ENCODE measurements at places on chromosomes 5 and 9. TPM values are rescaled to one million over a fixed set of nuclear protein-coding genes. Genes with fewer than 3 reads are reported as not detected.

The SAXO1 gene
- total RNA-seq = 0.19 TPM

The PKD2L2 gene
- total RNA-seq = not detected

The PRLR gene
- total RNA-seq = not detected

The NDUFS6 gene
- 17.5 TPM for total RNA-seq

The GRM6 gene
- not detected for total RNA-seq

The HTR1A gene
- not detected for total RNA-seq

The PRDM9 gene
- not detected for total RNA-seq

The PDE6A gene
- total RNA-seq = not detected

The KCNV2 gene
- total RNA-seq = not detected

DNA sequence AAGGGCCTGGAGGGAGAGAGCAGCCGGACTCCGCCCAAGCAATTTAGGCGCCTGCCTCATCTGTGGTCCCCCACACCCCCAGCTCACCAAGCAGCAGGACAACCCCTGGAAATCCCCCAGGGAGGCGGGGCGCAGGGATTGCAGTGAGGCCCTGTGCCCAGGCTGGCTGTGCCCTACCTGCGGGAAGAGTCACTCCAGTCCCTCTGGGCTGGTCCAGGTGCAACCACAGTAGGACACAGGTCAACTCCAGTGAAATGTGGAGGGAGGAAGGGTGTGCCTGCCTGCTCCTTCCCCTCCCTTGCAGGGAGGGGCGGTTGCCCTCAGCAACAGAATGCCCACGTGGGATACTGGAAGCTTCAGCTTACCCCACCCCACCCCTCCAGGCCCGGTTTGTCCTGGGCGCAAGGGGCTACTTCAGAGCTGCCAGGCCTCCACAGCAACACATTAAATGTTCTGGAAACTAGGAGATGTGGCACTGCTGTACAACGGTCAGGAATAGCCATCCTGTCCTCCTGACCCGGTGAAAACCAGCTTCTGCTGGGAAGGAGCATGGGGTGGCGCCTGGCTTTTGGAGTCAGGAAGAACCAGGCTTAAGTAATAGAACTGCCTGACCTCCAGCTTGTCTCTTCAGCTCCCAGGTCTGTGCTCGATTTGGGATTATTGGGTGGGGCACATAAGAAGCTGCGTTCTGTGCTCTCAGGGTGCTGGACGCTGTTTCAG lies 22.5 kb downstream of the ABO start:
- H3K36me3 ChIP-seq = no peaks in the 10 kb centered on the region
- H3K27me3 ChIP-seq = no peaks in the 10 kb centered on the region
- DNase-seq = no peak
- peaks cover 12% of the 10 kb centered on the region for H3K4me1 ChIP-seq

GRCh38 chr5:36722900-36723299 lies 116.5 kb downstream of the SLC1A3 start:
- H3K27ac ChIP-seq = no peak overlapping the region
- no peaks in the 10 kb centered on the region for H3K27me3 ChIP-seq
- no peak for DNase-seq
- no peak overlapping the region for H3K4me3 ChIP-seq
- no peaks in the 10 kb centered on the region for H3K36me3 ChIP-seq

GRCh38 chr5:123088031-123088805 lies 823 bp upstream of the PRDM6 start:
- peaks cover 87% of the 10 kb centered on the region for H3K27me3 ChIP-seq
- no peaks in the 10 kb centered on the region for H3K36me3 ChIP-seq
- H3K4me3 ChIP-seq = no peak overlapping the region
- H3K27ac ChIP-seq = no peak overlapping the region
- DNase-seq = no peak

DNA sequence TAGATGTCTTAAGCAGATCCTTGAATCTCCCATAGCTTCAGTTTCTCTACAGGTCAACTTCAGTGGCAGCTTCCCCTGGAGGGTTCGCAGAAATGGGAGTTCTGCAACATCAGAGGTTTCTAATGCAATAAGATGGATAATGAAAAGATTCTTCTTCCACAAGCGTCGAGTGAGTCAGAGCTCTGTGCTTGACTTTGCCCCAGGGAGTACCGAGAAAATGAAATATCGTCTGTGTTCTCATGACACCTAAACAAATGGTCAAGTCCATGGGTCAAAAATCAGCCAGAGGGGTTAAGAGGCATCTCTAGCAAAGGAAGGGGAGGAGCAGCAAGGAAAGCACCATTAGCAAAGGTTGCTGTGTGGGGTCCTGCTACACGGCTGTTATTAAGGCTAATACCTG lies 3.2 kb upstream of the ADRA1B start:
- no peak overlapping the region for H3K4me3 ChIP-seq
- peaks cover 9% of the 10 kb centered on the region for H3K4me1 ChIP-seq
- no peak overlapping the region for H3K27ac ChIP-seq
- H3K36me3 ChIP-seq = no peaks in the 10 kb centered on the region
- DNase-seq = no peak

GRCh38 chr9:27442464-27442863 lies 81.6 kb upstream of the IFNK start:
- DNase-seq = no peak
- H3K4me1 ChIP-seq = no peaks in the 10 kb centered on the region
- no peaks in the 10 kb centered on the region for H3K27me3 ChIP-seq
- no peak overlapping the region for H3K27ac ChIP-seq
- no peak overlapping the region for H3K4me3 ChIP-seq

DNA sequence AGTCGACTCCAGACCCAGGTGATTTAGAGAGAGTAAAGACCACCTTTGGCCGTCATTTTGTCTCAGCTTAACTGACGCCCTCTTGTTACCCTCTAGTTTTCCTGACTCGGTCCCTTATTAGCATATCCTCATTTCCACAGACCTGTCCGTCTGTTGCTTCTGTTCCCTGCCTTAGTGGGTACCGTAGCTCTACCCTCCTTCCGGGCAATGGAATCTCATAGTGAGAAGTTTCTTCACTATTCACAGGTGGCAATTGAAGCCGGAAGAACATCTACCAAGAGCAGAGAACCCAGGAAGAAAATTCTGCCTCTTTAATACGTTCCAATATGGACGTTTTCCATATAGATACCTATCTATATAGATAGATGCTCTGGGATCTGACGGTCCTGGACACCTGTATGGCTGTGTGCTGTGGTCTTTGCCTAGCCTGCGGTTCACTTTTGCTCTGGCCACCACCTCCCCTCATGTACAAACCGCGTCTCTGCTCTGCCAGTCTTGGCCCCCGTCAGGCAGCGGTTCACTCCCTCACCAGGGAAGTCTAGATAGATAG lies 652 bp upstream of the TMEM161B start:
- H3K4me3 ChIP-seq = peak overlapping the region; percentile 89
- peaks cover 27% of the 10 kb centered on the region for H3K36me3 ChIP-seq
- DNase-seq = no peak
- H3K27me3 ChIP-seq = no peaks in the 10 kb centered on the region
- H3K27ac ChIP-seq = peak overlapping the region; percentile 83
- peaks cover 27% of the 10 kb centered on the region for H3K4me1 ChIP-seq

- H3K36me3 ChIP-seq = peaks cover 41% of the 10 kb centered on the region
- DNase-seq = no peak
- H3K4me3 ChIP-seq = no peak overlapping the region
- H3K27ac ChIP-seq = no peak overlapping the region
- peaks cover 3% of the 10 kb centered on the region for H3K4me1 ChIP-seq
These were observed 22.1 kb downstream of the URM1 start for GRCh38 chr9:128393145-128393775.

- no peak overlapping the region for H3K27ac ChIP-seq
- no peak for DNase-seq
- no peaks in the 10 kb centered on the region for H3K27me3 ChIP-seq
These were observed 58.8 kb upstream of the GGTA1 start for GRCh38 chr9:121558473-121558872.

DNA sequence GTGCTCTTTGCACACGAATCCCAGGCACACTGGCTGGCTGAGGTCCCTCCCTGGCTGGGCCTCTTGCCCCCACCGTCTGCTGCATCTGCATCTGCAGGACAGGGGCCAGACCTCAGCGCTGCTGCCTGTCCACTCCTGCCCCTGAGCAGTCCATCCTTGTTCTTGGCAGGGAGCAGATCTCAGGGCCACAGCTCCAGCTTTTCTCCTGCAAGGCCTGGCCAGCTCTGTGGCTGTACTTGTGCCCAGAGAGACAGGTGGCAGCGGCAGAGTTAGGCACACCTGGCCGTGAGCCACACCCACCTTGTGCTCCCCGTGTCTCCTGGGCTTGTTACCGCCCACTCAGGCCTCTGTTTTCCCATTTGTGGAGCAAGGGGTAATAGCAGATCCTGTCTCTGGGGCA lies 13.9 kb downstream of the NEK6 start:
- peaks cover 5% of the 10 kb centered on the region for H3K4me1 ChIP-seq
- DNase-seq = no peak
- no peak overlapping the region for H3K27ac ChIP-seq
- no peaks in the 10 kb centered on the region for H3K36me3 ChIP-seq
- no peak overlapping the region for H3K4me3 ChIP-seq

GRCh38 chr5:179128976-179129375 lies 68.8 kb downstream of the ZNF354C start:
- DNase-seq = no peak
- H3K36me3 ChIP-seq = no peaks in the 10 kb centered on the region
- H3K27ac ChIP-seq = no peak overlapping the region
- no peak overlapping the region for H3K4me3 ChIP-seq
- H3K27me3 ChIP-seq = no peaks in the 10 kb centered on the region

GRCh38 chr5:148465381-148466235 lies 81.8 kb downstream of the FBXO38 start:
- no peaks in the 10 kb centered on the region for H3K4me1 ChIP-seq
- H3K27ac ChIP-seq = no peak overlapping the region
- DNase-seq = no peak
- H3K36me3 ChIP-seq = no peaks in the 10 kb centered on the region
- no peak overlapping the region for H3K4me3 ChIP-seq
- no peaks in the 10 kb centered on the region for H3K27me3 ChIP-seq

DNA sequence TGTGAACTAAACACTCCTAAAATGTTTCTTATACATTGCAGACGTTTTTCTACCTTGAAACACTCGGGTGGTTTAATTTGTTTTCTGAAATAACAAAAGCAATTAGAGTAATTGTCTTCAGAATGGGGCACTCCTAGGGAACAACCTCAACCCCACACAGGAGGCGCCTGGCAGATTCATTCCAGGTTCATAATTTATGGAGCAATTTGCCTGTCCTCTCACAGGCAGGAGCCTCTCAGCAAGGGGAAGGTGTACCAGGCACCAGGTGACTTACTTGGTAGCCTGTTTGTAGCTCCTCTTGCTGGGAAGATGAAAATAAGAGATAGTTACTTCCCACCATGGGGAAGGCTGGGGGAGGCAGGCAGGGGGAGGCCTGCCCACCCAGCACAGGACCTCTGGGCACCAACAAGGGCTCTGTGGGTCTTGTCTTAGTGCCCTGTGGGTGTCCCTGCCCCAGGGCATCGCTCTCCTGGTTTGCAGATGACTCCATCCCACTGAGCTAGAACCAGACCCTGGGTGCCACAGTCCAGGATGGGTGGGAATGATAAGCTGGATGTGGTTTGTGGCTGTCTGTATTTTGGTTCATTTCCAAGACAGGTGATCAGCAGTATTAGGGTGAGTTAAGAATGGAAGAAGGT lies 144.4 kb downstream of the FSTL4 start:
- H3K4me3 ChIP-seq = no peak overlapping the region
- peaks cover 43% of the 10 kb centered on the region for H3K4me1 ChIP-seq
- DNase-seq = no peak
- no peaks in the 10 kb centered on the region for H3K36me3 ChIP-seq
- no peaks in the 10 kb centered on the region for H3K27me3 ChIP-seq

GRCh38 chr9:108762348-108763055 lies 93.3 kb downstream of the ACTL7B start:
- H3K4me1 ChIP-seq = no peaks in the 10 kb centered on the region
- H3K27me3 ChIP-seq = no peaks in the 10 kb centered on the region
- H3K27ac ChIP-seq = no peak overlapping the region
- no peaks in the 10 kb centered on the region for H3K36me3 ChIP-seq
- DNase-seq = no peak

DNA sequence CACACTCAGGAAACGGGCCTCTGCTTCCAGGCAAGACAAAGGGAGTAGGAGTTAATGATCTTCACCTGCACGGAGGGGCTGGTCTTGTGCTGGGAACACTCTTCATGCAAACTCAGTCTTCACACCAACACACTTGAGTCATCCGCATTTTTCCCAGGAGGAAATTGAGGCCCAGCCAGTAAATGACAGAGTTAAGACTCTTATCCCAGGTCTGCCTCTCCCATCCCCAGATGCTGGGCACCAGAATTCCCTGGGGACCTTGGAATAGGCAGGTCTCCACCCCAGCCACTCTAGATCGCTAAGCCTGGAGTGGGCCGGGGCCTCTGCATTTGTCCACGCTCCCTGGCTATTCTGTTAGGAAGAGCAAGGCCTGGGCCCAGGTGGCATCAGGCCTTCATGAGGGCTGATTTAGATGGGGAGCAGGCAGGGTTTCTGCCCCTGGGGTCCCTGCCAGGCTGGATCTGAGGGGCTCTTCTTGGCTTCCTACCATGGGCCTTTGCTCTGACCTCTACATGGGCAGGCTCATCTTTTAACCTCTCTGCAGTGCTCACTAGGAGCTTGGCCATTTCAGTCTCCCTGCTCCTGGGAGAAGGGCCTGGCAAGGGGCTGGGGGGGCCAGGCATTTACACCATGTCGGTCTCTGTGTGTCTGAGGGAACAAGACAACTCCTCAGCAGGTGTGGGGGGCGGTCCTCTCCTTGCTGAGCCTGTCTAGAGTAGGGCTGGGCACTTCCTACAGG lies 77.3 kb downstream of the AMBP start:
- no peak overlapping the region for H3K27ac ChIP-seq
- H3K27me3 ChIP-seq = no peaks in the 10 kb centered on the region
- H3K4me1 ChIP-seq = no peaks in the 10 kb centered on the region

GRCh38 chr9:71308454-71308853 lies 187.0 kb upstream of the TRPM3 start:
- DNase-seq = no peak
- no peaks in the 10 kb centered on the region for H3K27me3 ChIP-seq

- H3K36me3 ChIP-seq = peaks cover 12% of the 10 kb centered on the region
- no peak overlapping the region for H3K27ac ChIP-seq
- peaks cover 7% of the 10 kb centered on the region for H3K4me1 ChIP-seq
- no peak overlapping the region for H3K4me3 ChIP-seq
- DNase-seq = no peak
These were observed 23.3 kb upstream of the TRIM14 start for GRCh38 chr9:98142182-98142907.

- H3K4me1 ChIP-seq = no peaks in the 10 kb centered on the region
- no peaks in the 10 kb centered on the region for H3K36me3 ChIP-seq
- H3K4me3 ChIP-seq = no peak overlapping the region
- no peak for DNase-seq
- no peak overlapping the region for H3K27ac ChIP-seq
These were observed 1.2 kb downstream of the BNC2 start for GRCh38 chr9:16869131-16869881.

- no peak overlapping the region for H3K4me3 ChIP-seq
- H3K27me3 ChIP-seq = no peaks in the 10 kb centered on the region
- H3K36me3 ChIP-seq = no peaks in the 10 kb centered on the region
- no peak overlapping the region for H3K27ac ChIP-seq
These were observed 225.7 kb downstream of the DCP2 start for GRCh38 chr5:113202287-113202686.
